A549 treated with Mapracorat at 1 μM for 4 hours (cell line): ENCODE measurements at places on chromosomes 5 and 9. TPM values are rescaled to one million over a fixed set of nuclear protein-coding genes. Genes with fewer than 3 reads are reported as not detected.

Gene C9orf50
- total RNA-seq, result 0.36 TPM in 1 of 5 replicates, not detected in the others

Gene CAMK2A
- total RNA-seq, result 0.75 to 1.0 TPM (median 0.80 TPM) in 5 replicates

Gene PTCD2
- 9.7 to 10.8 TPM (median 10.4 TPM) in 5 replicates for total RNA-seq

Gene RICTOR
- 7.5 to 11.9 TPM (median 9.9 TPM) in 5 replicates for total RNA-seq

Gene PAPPA
- 22.7 to 35.0 TPM (median 30.6 TPM) in 5 replicates for total RNA-seq

Gene CDO1
- total RNA-seq, result not detected in 5 replicates

Gene FBP2
- not detected in 5 replicates for total RNA-seq
